ENCODE measurements at places on chromosomes 16 and 17.

- no peak for DNase-seq
Observed at GRCh38 chr17:37829592-37830123, 84.8 kb upstream of the HNF1B start.

- no peak for DNase-seq
Observed at GRCh38 chr16:1217526-1217925, 7.5 kb downstream of the TPSG1 start.

DNA sequence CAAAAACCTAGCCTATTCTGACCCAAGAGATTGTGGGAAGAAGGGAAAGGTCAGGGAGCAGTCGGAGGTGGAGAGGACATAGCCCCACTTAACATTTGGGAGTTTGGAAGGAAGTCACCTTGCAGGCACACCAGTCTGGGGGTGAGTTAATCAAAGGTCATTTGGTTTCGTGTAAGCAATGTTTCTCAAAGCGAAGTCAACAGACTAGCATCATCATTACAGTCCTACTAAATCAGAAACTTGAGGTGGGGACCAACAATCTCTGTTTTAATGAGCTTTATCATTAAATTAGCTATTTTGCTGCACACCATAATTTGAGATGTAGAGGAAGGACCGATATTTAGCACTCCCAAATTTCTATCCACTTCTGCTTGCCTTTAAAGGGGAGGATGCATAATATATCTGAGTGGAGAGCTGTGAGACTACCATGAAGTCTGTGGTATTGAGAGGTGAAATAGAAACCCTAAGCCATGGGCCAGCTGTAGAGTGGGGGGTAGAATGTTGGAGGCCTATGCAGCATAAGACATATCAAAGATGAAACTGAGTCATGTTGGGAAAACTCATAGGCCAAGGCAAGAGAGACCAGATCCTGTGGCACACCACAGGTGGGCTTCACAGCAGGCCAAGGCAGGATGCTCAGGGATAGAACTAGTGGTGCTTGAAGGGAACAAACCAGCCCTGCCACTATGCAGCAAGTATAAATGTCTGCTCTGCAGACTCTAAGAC, 141.7 kb upstream of the ANKFN1 start:
- no peak for DNase-seq

DNA sequence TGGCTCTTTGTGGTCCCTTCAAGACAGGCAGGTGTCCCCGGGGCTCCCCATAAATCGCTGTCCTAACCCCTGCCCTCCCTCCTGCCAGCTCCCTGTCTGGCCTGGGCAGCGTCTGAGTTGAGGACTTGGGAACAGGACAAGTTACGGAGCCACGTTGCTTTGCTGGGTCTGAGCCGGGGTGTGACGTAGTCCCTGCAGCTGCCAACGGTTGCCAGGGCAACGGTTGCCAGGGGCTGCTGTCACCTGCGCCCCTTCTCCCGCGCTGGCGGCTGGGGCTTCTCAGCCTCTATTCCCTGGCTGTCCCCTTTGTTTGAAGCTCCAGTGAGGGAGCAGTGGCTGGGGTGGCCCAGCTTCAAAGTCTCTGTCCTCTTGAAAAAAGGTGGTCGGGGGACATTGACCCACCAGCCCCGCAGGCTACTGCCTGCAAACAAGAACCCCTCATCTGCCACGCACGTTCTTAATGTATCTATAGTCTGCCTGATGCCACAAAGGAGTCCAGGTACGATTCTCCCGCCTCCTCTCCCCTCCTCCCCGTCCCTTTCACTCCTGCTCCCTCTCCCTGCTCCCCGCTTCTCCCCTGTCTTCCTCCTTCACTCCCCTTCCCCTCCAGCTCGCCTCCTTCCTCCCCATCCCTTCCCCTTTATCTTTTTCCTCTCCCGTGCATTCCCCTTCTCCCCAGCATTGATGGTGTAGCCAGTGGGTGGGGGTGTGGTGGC, 10.9 kb downstream of the ADGRG1 start:
- no peak for DNase-seq

- DNase-seq, result peak; percentile 14
Observed at GRCh38 chr17:36657763-36658490, 56.5 kb downstream of the MRM1 start.

- DNase-seq, result no peak
Observed at GRCh38 chr16:11302977-11303376, 21.8 kb upstream of the PRM1 start.

GRCh38 chr17:45132572-45133463, 503 bp upstream of the PLCD3 start:
- DNase-seq, result peak; percentile 71

- DNase-seq, result no peak
Observed at GRCh38 chr17:46908068-46908737, 14.8 kb upstream of the GOSR2 start.

Data from hematopoietic multipotent progenitor cell (in vitro differentiated cells).